Retinal pigment epithelial cell (primary cell): ENCODE measurements at places on chromosomes 6 and 20.

DNA sequence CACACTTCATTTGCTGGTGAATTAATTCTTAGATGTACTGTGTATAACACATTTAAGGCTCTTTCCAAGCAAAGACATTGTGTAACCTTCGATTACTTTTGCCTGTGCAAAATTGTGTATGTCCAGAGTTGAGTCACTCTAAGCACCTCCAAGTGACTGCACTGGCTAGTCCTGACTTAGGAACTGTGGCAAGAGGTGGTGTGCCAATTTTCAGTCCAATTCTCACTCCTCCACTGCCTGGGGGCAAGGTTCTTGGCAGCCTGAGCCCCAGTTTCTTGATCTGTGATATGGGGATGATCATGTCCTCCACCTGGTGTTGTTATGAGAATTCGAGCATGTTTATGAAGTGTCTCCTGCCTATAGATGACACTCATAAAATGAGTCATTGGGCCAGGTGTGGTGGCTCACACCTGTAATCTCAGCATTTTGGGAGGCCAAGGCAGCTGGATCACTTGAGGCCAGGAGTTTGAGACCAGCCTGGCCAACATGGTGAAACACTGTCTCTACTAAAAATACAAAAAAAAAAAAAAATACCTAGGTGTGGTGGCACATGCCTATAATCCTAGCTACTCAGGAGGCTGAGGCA, 105.3 kb upstream of the CDYL start:
- no peak for DNase-seq

GRCh38 chr6:22954749-22955385, 385.5 kb downstream of the HDGFL1 start:
- DNase-seq = no peak

- no peak for DNase-seq
Measured at GRCh38 chr6:35780719-35781118, at the start of gene CLPSL1. TSS of gene CLPSL1 (plus strand) at chr6:35781019. CDS start at chr6:35781111, 92 bp downstream.

- no peak for DNase-seq
Measured at GRCh38 chr6:143157131-143157530, 96.4 kb downstream of the AIG1 start.

- DNase-seq = no peak
Measured at GRCh38 chr20:20956513-20956931, 149.6 kb downstream of the LINC00237 start.

DNA sequence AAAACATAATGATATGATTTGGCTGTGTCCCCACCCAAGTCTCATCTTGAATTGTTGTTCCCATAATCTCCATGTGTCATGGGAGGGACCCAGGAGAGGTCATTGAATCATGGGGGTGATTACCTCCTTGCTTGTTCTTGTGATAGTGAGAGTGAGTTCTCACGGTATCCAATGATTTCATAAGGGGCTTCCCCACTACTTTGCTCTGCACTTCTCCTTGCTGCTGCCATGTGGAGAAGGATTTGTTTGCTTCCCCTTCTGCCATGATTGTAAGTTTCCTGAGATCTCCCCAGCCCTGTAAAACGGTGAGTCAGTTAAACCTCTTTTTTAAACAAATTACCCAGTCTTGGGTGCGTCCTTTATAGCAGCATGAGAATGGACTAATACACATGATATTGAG, 156.8 kb upstream of the PLCB4 start:
- no peak for DNase-seq

DNA sequence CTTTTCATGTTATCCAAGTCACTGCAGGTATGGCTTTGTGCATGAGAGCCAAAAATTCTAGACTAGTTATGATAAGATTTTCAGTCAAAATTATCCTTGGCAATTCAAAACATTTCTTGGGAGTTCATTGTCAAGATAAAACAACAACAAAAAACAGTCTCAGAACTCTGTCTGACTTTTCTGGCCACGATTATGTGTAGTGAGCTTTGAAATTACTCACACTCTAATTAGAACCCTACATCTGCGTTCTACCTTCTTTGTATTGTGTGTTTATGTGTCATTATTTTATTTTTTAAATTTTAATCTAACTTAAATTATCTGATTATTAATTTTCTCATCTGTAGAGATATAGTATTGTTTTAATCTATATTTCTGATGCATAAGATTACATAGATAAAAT, 459.2 kb downstream of the FRK start:
- DNase-seq = no peak

DNA sequence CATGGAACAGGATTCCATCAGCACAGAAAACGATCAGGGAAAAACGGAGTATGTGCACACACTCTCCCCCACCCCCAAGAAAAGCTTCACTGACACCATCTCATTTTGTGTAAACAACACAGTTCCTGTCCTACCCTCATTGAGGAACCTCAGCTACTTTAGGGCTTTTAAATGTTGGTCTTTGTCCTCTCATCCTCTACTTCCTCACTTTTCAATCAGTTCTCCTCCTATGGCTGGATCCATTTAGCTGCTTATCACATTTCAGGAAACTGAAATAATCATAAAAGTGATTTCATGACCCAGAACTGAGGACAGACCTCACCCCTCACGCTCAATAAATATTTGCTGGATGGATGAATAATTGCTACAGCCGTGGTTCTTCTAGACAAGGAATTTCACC, 33.1 kb upstream of the PNRC1 start:
- DNase-seq = no peak

DNA sequence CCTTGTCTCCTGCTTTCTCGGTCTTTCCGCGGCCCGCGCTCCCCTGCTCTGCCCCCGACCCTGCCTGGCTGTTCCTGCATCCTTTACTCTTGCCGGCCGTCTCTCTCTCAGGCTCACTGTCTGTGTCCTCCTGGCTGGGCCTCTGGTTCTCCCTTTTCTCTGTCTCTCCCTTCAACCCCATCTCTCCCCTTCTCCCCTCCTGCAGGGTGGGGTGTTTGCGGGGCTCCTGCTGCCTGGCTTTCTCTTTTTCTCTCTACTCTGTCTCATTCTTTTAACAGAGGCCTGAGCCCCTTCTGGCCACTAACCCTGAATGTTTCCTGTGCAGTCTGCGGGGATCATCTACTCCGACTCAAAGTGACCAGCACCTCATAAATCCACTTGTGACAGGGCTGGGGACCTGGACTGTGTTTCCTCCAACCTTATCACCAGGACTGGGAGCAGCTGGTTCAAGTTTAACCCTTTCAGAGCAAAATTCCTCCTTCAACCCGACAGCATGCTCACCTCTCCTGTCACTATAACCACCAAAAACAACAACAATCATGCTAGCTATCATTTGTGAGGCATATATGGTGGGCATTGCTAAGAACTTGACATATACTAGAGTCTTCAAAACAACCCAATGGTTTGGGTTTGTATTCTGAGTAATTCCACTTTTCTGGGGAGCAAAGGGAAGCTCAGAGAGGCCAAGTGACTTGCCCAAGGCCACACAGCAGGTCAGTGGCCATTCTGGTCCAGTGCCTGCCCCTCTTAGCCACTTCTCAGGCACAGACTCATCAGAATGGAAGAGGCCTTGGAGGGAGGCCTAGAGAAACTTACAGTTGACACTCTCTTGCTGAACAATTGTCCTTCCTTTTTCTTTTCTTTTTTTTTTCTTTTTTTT, 811 bp upstream of the RSPO4 start:
- DNase-seq = no peak

GRCh38 chr20:45991616-45992015, 17.1 kb upstream of the MMP9 start:
- DNase-seq = no peak

GRCh38 chr6:34688956-34689355, 7.6 kb downstream of the ILRUN start:
- no peak for DNase-seq

DNA sequence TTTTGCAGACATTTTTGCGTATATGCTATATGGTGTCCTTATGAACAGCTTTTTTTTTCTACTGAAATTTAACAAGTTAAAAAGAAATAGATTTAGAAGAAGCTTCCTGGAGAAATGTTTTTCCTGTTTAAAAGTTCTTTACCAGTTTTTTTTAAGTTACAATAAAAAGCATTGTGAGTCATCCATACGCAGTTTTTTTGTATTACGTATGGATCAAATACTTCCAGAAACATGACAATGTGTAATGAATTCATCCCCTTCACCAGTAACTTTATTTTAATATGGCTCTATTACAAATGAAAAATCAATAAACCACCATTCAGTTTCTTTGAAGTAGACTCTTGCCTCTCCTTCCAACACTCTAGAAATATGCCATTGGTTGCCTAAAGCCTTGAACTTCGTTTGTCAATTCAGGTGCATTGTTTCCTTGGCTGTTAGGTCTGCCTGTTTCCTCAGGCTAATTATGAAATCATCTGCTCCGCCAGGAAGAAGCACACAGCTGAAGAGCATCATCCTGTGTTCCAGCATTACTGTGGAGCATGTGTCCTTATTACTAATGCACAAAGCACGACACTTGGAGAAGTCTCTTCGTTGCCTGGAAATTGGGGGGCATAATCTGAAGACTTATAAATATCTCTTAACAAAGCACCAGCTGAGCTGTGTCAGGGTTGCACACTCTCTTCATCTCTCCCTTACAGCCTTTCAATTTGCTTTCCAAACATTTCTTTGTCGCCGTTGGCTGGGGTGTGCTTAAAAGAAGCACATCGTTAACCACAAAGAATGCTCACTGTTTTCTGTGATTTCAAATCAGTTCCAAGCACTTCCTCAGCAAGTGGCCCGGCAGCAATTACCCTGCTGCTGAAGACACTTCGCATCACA, 9.6 kb downstream of the MOXD1 start:
- no peak for DNase-seq

GRCh38 chr6:92777146-92777740, 642.1 kb downstream of the EPHA7 start:
- peak; percentile 51 for DNase-seq

- DNase-seq = no peak
Measured at GRCh38 chr6:92911301-92911700, 508.1 kb downstream of the EPHA7 start.

- DNase-seq = no peak
Measured at GRCh38 chr6:84258866-84259265, 31.4 kb upstream of the CEP162 start.

DNA sequence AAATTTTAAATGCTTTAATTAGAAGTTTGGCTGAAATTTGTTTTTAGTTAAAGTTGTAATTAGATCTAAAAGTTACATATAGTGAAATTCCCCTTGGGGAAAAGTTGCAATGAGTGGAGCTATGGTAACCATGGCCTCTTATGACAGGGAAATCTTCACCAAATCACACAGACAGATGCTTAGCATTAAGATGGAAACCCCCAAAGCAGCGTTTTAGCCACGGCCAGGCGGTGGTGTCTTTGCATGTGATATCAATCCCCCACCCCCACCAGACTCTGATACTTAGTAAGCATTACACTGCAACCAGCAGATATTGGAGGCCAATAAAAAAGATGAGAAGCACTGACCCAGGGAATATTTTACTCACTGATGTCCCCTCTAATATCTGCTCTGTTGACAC, 75.7 kb downstream of the REPS1 start:
- no peak for DNase-seq

DNA sequence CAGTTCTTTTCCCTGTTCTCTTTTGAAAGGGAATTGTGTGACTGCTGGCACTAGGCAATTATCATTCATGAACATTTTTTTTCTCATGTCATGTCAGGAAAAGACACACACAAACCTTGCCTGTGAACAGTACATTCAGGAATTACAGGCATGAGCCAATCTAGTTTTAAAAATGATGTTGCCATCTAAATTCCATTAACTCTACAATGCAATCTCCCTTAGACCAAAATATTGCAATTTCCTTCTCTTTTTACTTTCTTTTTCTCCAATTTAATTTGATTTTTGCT, 127.5 kb upstream of the STMND1 start:
- DNase-seq = no peak
